ENCODE measurements at places on chromosomes 5 and 9.

- no peak for DNase-seq
Observed at GRCh38 chr9:132878695-132879456, at the start of gene SPACA9. Gene SPACA9, plus strand, starts transcription at chr9:132878898. Its CDS starts 5,050 bp downstream, at chr9:132883948.

DNA sequence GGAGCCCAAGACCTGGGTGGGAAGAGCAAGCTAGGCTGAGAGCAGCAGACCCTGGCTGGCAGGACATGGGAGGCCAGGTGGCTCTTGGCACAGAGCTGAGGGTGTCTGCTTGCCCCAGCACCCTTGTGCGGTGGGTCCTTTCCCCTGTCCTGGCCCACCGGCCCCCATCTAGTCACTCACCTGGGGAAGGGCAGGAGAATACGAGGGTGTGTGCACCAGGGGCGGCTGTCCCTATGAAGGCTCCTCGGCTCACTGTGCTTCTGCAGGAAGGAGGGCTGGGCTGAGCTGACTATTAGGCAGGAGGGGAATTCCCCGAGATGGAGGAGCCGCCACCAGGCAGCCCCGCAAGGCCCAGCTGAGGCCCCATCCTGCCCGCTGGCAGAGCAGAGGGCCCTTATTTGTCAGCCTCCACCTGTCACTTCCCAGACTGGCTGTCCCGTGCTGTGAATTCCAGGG, 6.1 kb upstream of the TNIP1 start:
- no peak for DNase-seq

DNA sequence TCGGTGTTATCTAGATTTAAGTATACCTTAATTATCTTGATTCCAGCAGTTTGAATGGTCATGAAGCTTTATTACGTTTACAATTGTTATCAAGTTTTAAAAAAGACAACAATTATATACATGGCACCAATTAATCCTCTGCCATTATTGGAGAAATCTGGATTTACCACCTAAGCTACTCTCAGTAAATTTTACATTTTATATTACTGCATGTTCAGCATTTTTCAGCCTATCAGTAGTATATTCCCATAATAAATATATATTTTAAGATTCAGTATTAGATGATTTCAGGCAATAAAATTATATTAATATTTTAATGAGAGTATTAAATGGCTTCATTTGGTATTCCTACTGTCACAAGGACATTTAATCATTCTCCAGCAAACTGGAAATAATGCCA, 264.5 kb upstream of the PRDM9 start:
- DNase-seq: no peak

DNA sequence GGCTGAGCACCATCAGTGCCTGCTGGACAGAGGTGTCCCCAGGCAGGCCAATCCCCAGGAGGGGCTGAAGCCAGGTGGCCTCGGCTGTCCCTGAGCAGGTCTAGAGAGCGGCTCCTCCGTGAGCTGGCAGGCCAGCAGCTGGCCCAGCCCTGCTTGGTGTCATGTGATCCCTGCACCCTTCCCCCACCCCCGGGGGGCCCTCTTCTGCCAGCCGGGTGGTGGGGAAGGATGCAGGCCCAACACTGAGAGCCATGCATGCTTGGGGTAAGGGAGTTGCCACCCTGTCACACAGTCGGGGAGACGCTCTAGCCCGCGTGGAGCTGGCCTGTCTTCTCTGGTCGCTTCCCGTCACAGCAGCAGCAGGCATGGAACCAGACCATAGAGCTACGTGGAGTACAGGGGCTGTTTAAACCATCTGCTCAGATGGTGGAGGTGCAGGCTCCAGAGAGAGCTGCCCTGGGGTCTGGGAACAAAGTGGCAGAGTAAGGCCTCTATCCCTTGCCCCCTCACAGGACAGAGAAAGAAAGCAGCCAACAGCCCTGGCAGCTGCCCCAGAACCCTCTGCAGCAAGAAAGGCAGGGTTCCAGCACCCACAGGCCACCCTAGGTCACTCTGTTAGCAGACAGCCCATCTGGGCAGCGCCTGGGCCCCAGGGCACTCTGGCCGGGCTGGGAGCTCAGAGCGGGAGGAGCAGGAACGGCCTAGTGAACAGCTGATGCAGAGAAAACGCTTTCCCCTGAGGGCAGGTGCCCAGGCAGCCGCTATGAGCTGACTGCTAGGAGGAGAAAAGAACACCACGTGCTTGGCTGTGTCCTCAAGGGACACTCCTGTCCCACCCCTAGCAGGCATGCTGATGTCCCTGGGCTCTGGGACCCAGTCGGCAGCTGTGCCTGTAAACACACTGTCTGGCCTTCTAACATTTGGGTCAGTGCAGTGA, 6.8 kb downstream of the RALGDS start:
- DNase-seq: no peak

- DNase-seq: no peak
Observed at GRCh38 chr9:131012023-131012334, 3.0 kb downstream of the LAMC3 start.

GRCh38 chr5:75320371-75320770, 16.6 kb upstream of the HMGCR start:
- DNase-seq: no peak

DNA sequence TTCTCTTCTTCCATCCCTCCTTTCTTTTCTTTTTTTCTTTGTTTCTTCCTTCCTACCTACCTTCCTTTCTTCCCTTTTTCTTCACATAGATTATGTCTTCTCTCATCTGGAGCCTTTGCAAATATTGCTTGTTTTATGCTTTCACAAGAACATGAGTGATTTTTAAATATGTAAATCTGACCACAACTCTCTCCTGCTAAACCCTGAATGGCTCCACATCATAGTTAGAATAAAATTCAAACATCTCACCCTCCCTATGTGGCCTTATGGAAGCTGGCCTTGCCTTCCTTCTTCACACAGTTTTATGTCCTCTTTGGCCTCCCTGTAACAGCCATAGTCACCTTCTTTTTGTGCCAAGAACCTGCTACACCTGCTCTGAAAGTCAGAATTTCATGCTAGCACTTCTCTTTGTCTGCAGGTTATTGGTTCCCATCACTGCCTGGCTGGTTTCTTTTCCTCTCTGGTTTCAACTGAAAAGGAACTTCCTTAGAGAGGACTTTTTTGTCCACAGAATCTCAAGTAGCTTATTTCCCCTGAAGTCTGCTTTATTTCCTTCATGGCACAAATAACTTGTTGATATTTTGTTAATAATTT, 114.3 kb upstream of the TNC start:
- no peak for DNase-seq

GRCh38 chr9:78133751-78134150, 102.1 kb upstream of the CEP78 start:
- DNase-seq: no peak

- no peak for DNase-seq
Observed at GRCh38 chr5:108168915-108169314, 213.0 kb downstream of the FBXL17 start.

- DNase-seq: no peak
Observed at GRCh38 chr5:91712718-91713117, 329.6 kb upstream of the ARRDC3 start.

DNA sequence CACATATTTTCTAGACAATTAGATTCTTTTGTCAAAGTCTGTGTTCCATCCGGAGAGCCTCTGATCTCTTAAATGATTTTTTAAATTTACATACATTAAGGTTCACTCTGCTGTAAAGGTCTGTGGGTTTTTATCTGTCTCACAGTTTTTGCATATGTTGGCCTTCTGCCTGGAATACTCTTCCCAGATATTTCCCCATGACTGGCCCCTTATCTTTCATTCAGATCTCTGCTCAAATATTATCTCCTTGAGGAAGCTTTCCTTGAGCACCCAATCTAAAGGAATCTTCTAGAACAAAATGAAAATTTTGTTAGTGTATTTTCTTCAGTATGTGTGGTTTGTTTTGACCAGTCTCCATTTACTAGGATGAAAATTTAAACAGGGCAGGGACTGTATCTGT, 26.3 kb downstream of the FAF2 start:
- no peak for DNase-seq

DNA sequence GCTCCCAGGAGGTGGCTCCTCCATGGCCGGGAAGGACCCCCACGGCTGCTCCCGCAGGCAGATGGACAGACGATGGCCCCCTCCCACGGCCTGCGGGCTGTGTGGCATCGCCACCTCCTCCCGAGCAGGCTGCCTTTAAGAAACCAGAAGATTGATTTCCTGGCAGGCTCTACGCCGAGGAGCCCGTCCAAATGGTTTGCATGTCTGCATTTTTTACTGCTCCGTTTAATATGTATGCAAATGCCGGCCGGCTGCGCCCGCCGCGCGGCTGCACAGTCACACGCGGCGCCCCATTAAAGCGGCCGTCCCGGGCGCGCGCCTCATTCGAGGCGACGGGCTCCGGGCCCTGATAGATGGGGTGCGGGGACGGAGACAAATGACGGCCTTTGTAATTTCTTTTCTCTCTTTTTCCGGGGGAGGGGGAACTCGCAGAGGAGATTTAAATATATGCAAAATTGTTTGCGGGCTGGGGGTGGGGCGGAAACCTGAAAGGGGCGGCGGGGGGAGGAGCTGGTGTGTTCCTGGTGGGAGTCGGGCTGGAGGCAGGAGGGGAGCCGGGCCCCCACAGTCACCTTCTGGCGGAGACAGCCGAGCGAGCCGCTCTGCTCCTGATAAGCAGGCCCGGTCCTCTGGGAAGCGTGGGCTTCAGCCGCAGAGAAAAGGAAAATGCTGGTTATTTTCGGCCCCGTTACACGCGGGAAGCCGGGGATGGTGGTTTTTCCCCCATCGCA, 158.7 kb upstream of the IER5L start:
- DNase-seq: no peak

DNA sequence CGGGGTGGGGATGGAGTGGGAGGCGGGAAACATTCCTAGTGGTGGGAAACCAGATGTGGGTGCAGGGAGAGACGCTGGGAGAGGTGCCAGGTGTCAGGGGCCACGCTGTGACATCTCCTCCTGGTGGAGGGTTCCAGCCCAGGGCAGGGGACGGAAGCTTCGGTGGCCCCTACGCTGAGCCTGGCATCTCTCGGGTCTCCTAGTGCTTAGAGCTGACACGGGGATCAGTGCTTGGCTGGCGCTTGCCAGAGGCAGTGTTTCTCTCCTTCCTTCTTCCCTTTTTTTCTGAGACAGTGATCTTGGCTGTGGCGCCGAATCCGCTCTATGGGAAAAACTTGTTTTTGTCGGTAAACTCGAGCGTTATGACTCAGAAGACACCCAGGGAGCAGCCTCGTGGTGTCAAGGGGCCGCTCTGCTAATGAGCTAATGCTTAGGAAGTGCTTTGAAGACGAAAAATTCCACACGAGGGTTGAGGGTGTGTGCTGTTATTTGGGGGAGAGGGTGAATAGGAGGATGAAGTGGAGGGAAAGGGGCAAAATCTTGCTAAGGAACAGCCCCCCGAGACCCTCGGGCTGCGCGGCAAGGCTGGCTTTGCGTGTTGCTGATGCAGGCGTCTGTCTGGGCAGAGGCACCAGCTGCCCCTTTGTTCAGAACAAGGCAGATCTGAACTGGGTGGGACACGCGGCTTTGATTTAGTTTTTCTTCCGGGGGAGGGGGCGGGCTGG, 20.4 kb upstream of the IER5L start:
- no peak for DNase-seq

DNA sequence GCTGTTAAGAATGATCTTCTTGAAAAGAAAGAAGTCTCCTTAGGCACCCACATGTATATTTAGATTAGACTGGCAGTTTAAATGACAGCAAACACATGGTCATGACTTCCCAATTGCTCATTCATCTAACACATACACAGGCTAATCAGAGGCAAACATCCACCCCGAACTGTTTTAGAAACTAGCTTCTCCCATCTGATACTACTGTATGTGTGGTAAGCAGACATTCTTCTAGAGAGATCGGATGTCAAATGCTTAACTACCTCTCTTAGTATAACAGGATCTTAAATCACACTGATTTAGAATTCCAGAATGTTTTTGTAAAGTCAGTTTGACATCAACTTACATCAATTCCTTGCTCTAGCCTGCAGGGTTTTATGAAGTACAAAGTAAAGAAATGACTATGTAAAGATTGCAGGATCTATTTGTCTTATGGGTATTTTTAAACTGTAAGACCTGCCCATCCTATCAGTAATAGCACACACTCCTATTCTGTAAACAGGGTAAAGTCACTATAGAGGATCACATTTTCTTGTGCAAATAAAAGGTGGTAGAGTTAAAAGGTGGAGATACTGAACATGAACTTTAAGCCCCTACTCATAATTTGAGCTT, 239.7 kb downstream of the MLLT3 start:
- no peak for DNase-seq

GRCh38 chr5:143471666-143472464, 68.4 kb upstream of the NR3C1 start:
- no peak for DNase-seq

DNA sequence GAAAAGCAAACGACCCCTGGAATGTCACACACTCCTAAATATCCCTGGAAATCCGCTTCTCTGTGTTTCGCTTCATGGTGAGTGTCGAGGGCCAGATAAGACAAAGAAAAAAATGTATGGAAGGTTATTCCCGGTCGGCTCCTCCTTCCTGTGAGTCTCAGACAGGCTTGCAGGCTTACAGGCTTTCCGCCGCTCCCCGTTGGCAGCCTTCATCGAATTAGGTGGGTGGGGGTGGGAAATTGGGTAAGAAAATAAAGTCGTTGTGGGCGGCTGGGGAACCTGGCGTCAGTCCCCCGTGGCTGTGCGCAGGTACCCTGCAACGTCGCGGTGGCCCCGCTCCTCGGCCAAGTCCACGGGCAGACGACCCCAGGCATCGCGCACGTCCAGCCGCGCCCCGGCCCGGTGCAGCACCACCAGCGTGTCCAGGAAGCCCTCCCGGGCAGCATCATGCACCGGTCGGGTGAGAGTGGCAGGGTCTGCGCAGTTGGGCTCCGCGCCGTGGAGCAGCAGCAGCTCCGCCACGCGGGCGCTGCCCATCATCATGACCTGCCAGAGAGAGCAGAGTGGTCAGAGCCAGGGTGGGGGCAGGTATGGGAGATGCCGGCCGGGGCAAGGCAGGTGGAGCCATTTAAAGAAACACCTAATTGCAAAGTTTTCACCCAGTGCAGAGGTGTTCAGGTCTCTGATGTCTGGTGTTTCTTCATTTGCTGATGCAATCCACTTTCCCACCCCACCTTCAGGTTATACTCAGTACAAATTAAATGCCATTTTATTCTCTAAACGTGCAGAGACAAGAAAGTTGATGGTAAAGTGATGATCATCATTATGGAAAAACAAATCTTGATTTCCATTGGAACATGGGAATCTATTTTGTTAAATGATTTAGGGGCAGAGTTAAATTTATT, 3.2 kb downstream of the CDKN2B start:
- no peak for DNase-seq

DNA sequence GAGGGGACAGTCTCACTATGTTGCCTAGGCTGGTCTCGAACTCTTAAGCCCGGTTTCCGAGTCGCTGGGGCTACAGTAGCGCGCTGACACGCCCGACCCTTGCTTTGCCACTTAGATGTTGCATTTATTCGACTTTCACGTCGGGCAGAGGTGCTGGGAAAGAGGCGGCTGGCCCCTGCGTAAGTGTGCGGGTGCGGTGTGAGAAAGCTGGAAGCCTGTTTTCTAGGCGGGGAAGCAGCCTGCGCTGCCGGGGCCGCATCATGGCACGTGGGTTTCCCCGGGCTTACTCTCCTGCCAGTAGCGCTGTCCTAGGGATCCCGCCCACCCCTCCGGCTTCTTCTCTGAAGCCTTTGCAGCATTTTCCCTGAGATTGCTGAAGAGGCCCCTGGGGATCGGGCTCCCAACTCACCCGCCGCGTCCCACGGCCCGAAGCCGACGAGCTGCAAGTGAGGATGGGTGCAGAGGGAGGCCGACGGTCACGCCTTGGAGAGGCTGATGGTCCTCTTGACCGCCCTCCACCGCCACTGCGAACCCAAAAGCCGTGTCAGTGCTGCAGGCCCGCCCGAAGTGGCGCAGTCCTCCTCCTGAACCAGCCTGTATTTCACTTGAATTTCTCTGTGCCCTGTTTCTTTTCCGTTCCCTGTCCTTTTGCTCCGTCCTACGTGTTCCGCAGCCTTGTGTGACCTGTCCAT, 5.8 kb upstream of the TRIM41 start:
- DNase-seq: no peak
